ENCODE measurements at places on chromosomes 2 and 18. TPM values are rescaled to one million over a fixed set of nuclear protein-coding genes. Genes with fewer than 3 reads are reported as not detected.

- H3K27me3 ChIP-seq = no peaks in the 10 kb centered on the region
- H3K36me3 ChIP-seq = no peaks in the 10 kb centered on the region
- H3K27ac ChIP-seq = no peak overlapping the region
- no peaks in the 10 kb centered on the region for H3K4me1 ChIP-seq
- H3K4me3 ChIP-seq = no peak overlapping the region
- DNase-seq = no peak
These were observed 256.5 kb downstream of the CDH20 start for GRCh38 chr18:61589724-61590065.

DNA sequence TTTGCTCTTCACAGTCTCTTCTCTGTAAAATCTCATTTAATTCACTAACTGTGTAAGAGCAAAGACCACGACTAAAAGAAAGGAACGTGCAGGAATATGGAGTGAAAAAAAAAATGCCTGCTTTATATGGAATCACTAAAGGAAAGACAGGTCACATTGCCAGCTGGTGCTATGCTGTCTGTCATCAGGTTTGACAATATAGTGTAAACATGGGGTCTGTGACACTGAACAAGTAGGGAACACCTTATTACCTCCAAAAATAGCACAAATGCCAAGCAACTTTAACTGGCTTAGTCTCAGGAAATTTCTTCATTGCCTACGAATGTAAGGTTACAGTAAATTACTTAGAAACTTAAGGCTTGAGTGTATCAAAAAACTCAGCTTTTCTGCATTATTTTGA is 364.5 kb upstream of the LINC00305 start:
- H3K4me1 ChIP-seq = no peaks in the 10 kb centered on the region
- H3K36me3 ChIP-seq = no peaks in the 10 kb centered on the region
- H3K27ac ChIP-seq = no peak overlapping the region
- H3K27me3 ChIP-seq = no peaks in the 10 kb centered on the region
- H3K4me3 ChIP-seq = no peak overlapping the region

The CD28 gene
- polyA plus RNA-seq = not detected

DNA sequence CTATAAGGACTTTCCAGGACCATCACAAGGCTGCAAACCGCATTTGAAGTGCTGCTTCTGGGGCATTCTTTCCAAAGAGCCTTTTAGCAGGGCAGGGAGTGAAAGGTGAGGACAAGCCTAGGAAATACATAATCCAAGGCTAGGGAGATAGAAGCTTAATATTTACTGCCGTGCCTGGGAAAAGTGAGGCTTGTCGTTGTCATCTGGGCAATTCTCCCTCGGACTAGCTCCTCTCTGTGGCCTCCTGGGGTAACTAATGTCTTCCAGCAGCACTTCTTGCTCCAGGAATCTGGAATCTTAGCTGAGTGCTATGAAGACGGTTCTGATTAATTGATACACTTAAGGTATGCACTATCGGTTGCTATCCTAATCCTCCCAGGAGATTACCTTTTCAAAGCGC is 69.3 kb upstream of the ATL2 start:
- no peak overlapping the region for H3K27ac ChIP-seq

The HRH4 gene
- polyA plus RNA-seq = not detected

DNA sequence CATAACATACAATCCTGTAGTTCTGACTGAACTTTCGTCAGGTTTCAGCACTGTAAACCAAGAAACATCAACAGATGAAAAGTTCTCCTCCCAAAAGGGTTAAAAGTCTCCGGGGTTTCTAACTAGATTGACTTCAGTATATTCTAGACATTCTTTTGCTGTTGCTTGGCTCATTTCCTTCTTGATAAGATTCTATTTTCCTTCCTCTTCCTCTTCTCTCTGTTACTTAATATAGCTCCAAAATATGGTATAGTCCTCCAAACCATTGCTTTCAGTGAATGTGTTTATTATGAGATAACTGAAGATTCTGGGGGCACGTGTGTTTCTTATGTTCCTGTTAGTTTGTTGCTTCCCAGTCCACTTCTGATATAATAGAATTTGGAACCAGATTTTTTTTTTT is 46.4 kb upstream of the MAP4K3 start:
- no peaks in the 10 kb centered on the region for H3K4me1 ChIP-seq
- no peaks in the 10 kb centered on the region for H3K36me3 ChIP-seq
- no peak overlapping the region for H3K4me3 ChIP-seq
- no peaks in the 10 kb centered on the region for H3K27me3 ChIP-seq

The CKAP2L gene
- 13.2 TPM for polyA plus RNA-seq
